Activated CD8-positive, alpha-beta memory T cell treated with anti-CD3 and anti-CD28 coated beads for 48 hours (primary cell): ENCODE measurements at places on chromosomes 6 and 20.

DNA sequence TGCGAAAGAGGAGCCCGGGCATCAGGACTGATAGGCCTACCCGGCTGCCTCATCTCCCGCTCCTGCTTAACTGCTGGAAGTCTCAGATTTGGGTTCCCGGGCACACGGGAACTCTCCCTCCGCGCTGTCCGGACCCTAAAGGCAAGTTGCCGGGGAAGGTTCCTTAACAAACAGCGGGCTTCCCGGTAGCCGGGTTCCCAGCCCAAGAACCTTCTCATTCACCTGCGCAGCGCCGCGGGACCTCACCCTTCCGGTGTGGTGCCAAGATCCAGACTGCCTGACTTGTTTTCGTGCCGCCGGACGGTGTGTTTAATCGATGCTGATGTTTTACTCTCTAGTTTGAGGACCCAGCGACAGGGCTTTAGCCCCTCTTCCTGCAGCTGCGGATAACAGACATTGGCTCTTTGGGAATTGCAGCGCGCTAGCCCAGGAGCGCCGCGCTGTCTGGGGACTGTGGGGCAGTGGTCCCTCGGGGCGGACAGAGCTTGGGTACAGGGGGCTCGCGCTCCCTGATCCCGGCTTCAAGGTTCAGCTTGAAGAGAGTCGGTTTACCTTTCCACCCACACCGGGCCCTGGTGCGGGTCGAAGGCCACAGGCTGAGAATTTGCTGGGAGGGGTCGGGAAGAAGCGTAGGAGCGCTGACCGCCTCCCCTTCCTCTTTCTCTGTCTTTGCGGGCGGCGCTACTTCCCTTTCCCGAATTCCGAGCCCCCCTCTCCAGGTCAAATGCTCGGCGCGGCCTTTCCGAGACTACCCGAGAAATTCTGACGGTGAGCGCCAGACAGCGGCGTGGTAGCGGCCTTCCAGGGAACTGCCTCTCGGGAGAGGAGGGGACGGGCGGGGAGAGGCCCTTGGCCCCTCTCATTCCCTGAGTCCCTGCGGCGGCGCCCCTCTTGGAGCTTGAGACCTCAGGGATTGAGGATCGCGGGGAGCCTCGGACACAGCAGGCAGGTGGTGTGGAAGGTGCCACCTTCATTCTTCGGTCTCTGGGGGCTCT lies 17.2 kb downstream of the ABT1 start:
- no peak for DNase-seq

GRCh38 chr20:5550733-5551529 lies 199.3 kb upstream of the SHLD1 start:
- DNase-seq: no peak

DNA sequence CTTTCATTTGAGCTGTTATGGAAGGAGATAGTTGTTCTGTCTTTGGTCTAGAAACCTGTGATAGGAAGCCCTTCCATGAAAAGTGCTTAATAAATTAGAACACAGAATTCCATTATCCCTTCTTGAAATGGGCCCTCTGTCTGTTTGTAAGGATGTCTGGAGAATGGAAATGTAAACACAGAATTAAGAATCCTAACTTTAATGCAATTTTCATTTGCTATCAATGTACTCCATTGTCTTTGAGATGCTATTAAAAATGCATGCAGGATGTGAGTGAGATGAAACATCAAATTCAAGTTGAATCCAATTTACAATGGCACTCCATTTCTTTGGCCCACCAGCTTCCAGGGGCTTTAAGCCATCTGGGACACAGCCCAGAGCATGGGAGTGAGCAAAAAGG lies 13.9 kb upstream of the AARS2 start:
- no peak for DNase-seq

- DNase-seq: no peak
Observed at GRCh38 chr6:125749865-125750691, 646 bp downstream of the HEY2 start.

- DNase-seq: no peak
Observed at GRCh38 chr20:11847827-11848226, 69.9 kb upstream of the BTBD3 start.

- no peak for DNase-seq
Observed at GRCh38 chr6:83514866-83515466, 2.6 kb downstream of the PRSS35 start.

- no peak for DNase-seq
Observed at GRCh38 chr6:163459007-163459406, 44.5 kb downstream of the QKI start.

- no peak for DNase-seq
Observed at GRCh38 chr6:25088513-25088912, 152.8 kb upstream of the RIPOR2 start.

GRCh38 chr6:148329596-148330381 lies 12.8 kb upstream of the SASH1 start:
- no peak for DNase-seq

DNA sequence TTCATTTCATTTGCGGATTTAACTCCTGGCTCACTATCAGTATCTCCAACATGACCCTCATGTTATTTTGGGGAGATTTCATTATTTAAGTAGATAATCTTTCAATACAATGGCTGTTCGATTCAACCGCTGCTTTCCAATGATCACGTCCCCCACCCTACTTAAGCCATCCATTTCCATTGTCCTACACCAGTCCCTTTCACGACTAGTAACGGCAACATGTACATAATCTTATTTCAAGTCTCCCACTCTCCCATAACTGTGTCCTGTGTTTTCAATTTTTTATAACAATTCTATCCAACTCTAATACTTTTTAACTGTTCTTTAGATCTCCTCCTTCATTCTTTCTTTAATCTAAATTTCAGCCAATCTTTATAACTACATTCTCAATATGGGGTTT lies 890.8 kb upstream of the MAP3K7 start:
- no peak for DNase-seq

GRCh38 chr20:54203281-54203680 lies 4.6 kb upstream of the PFDN4 start:
- no peak for DNase-seq

- DNase-seq: no peak
Observed at GRCh38 chr6:157981132-157981394, 600 bp upstream of the SYNJ2 start.

- DNase-seq: no peak
Observed at GRCh38 chr20:258269-258858, 840 bp downstream of the DEFB132 start.

GRCh38 chr20:1533059-1533458 lies 24.4 kb downstream of the SIRPD start:
- no peak for DNase-seq

DNA sequence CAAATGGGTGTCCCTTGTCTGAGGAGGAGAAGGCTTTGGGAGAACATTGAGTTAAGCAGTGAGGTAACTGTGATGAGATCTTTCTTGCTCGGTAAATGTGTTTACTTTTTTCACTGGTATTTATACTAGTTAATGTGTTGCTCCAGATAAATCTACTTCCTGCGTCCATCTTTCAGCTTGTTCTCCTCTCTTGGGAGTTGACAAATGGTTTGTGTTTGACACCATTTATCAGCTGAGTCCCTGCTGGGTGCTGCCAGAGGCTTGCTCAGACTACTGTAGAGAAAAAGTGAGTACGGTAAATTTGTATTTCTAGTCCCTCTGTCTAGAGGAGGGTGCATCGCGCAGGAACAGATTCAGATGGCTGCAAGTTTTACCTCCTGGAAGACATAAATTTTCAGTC lies 8.3 kb upstream of the PRDM1 start:
- DNase-seq: no peak

DNA sequence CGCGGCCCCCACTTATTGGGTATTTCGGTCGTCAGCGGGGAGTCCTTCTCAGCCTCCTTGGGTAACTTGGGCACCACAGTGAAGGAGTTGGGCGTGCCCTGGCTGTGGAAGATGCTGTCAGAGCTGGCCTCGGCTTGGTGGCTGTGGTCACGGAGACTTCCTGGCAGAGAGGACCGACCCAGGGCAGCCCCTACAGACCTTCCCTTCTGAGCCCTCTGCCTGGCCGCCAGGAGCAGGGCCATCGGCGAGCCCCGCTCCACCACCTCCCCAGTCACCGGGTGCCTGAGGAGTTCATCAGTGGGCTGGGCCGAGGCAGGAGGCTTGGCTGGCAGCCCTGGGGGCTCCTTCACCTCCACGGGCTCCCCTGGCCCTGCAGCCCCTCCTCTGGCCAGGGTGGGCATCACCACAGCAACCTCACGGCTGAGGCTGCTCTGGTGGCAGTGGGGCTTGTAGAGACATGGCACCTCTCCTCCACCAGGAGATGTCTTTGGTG lies 37.2 kb downstream of the C6orf132 start:
- DNase-seq: no peak

- DNase-seq: no peak
Observed at GRCh38 chr6:151544453-151544852, 50.6 kb downstream of the CCDC170 start.

DNA sequence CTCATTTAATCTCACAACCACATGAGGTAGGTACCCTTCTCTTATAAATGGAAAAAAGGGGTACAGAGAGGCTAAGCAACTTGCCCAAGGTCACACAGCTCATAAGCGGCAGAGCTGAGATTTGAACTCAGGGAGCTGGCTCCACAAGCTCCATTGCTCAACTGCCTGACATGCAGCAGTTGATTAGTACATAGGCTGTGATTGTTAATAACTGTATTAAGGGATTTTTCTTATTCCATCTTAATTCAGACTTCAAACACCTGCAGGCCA lies 6.6 kb downstream of the CCN5 start:
- no peak for DNase-seq

DNA sequence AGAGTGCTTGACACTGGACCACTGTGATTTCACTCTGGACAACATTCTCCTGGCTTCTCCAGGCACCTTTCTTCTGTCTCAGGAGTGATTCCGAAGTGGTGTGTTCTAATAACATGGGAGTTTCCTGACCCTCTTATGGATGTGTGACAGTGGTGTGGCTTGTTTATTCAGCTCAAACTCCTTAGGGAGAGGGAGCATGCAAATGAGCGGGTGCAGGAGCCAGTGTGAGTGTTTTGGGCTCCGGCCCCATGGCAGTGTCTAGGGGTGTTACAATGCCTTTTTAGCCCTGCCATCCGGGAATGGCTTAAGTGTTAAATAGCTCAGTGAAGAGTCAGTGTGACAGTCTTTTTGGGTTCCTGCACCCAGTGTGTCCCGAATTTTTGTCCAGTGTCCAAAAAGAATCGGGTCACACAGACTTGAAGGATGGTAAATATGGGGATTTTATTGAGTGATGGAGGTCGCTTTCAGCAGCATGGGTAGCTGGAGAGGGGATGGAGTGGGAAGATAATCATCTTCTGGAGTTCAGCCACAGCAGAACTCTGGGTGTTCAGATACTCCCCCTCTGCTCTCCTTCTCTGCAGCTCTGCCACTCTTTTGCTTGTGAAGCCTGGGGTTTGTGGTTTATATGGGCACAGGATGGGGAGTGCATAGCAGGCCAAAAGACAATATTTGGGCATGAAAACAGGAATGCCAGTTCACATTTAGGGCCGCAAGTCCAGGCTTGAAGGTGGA lies 928.9 kb upstream of the CITED2 start:
- DNase-seq: no peak

DNA sequence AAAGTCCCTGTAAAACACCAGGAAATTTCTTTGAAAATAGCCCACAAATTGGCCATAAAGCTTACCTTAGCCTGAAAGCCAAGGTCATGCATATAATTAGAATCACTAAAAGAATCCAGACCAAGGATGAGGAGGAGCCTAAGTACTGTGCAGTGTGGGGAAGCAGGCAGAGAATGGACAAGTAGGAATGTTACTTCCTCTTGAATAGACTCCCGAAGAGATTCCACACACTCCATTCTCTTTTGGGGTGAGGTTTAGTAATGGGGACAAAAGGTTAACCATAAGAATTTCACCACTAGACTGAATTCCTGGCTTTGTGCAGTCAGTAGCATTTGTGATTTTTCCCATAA lies 27.5 kb upstream of the MARCKS start:
- no peak for DNase-seq

DNA sequence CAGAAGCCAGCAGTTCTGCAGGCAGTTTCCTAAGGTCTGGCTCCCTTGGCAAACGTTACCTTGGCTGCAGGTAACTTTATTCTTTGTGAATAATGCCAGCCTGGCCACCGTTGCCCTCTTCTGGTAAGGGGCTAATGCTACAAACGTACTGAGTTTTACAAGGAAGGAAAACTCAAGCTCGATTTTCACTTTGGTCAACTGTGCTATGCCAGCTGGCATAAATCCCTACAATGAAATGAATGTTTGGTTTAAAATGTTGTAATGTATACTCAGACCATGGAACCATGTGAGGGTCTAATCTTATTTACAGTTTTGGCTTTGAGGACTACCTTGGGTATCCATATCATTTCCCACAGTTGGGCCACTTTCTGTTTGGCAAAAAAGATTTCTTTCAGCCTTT lies 101.4 kb downstream of the SLX4IP start:
- DNase-seq: no peak

GRCh38 chr6:131160254-131160758 lies 25.0 kb downstream of the AKAP7 start:
- DNase-seq: no peak

GRCh38 chr20:2042400-2042799 lies 48.5 kb upstream of the PDYN start:
- no peak for DNase-seq

- DNase-seq: no peak
Observed at GRCh38 chr6:42028234-42029061, 21.9 kb upstream of the TAF8 start.

DNA sequence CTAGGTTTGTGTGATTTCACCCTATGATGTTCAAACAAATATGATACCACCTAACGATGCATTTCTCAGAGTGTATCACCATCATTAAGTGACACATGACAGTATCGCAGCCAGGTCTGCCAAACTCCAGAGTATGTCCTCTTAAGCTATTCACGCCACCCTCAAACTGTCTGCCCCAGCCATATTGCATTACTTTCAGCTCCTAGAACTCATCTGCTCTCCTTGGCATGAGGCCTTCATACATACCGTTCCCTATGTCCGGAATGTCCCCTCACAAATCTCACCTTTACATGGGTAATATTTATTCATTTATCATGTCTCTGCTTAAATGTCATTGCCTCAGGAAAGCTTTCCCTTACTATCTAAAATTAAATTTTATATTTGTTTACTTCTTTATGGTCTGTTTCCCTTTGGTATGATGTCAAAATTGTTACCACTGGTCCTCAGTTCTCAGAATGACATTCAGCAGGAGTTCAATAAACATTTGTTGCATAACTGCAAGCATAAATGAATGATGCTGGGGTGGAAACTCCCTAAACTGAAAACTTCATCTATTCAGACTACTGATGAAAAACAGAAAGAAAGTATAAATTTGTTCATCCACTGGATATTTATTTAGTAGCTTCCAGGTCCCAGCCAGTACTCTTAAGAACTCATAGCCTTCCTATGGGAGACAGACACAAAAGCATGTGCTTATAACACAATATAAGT lies 3.2 kb downstream of the SESN1 start:
- no peak for DNase-seq

DNA sequence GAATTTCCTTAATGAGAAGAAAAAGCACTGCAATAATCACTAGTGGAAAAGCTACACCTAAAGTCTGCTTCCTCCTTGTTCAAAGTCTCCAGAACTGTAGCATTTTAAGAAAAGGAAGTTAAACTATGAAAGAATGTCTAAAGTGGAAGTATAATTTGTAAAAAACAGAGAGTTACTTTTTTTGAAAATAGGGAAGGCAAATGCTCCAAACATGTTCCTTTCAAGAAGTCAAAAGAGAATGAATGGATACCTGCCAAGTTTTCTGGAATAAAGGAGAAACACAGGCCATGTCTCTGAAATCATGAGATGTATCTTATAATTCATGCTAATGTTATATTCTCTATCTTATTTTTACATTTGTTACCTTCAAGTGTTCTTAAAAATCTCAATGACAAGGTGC lies 60.7 kb upstream of the ADGRG6 start:
- DNase-seq: no peak

- DNase-seq: no peak
Observed at GRCh38 chr6:33851959-33852358, 48.2 kb upstream of the MLN start.
